ENCODE measurements at places on chromosomes 7 and 10. TPM values are rescaled to one million over a fixed set of nuclear protein-coding genes. Genes with fewer than 3 reads are reported as not detected.

DNA sequence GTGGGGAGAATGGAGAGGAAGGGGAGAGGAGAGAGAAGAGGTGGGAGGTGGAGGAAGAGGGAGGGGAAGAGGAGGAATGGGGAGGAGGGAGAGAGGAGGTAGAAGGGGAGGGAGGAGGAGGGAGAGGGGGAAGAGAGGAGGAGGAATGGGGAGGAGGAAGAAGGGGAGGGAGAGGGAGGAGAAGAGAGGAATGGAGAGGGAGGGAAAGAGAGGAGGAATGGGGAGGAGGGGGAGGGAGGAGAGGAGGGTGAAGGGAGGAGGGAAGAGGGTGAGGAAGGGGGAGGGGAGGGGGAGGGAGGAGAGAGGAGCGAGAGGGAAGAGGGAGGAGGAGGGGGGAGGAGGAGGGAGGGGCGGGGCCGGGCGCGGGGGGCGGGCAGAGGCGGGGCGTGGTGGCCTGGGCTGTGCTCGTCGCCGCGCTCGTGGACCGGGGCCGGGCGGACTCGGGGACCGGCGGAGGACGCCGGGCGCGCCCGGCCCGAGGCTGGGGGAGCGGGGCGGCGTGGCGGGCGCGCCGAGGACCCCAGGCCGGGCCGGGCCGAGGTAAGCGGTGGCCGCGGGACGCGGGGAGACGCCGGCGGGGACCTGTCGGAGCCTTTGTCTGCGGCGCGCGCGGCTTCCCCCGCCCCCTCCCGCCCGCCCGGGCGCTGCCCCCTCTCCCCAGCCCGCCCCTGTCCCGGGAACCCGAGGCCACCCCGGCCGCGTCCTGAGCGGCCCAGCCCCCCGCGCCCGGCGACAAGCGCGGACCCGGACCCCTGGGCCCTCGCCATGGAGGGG, at the start of gene SLC29A4:
SLC29A4 (plus strand) TSS at position 401 of the 774 bp plus-strand sequence. CDS start 4,874 bp downstream, outside the sequence.
- DNase-seq: peak; percentile 45

- peak; percentile 64 for DNase-seq
These were observed 650 bp upstream of the ZFAND2A start for GRCh38 chr7:1160670-1161021.

DNA sequence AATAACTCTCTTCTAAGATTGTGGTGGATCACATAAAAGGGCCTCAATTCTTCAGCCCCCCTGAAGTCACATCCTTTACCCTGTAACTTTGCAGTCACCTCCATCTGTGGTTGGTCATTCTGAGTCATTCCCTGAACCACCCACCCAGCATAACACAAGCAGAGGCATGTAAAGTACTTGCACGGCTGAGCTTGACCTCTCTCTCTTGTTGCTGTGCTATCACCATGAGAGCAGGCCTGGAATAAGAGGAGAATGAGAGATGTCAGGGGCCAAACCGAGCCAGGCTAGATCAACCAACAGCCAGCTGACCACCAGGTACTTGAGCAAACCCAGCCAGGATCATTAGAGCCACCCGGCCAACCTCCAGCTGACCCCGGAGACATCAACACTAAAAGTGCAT, 13.5 kb upstream of the STK17A start:
- peak; percentile 80 for DNase-seq

The VWA2 gene
- not detected for polyA plus RNA-seq

The NUPR2 gene
- polyA plus RNA-seq: not detected
